Upper lobe of left lung (tissue), 6 donors: ENCODE measurements at places on chromosomes 1 and 21.

GRCh38 chr1:214416858-214417257 is 134.5 kb downstream of the PTPN14 start:
- no peak for DNase-seq

GRCh38 chr1:207861442-207862177 is 49.3 kb downstream of the CD34 start:
- no peak for DNase-seq

GRCh38 chr21:18705971-18706370 is 302.4 kb upstream of the TMPRSS15 start:
- DNase-seq, result no peak

DNA sequence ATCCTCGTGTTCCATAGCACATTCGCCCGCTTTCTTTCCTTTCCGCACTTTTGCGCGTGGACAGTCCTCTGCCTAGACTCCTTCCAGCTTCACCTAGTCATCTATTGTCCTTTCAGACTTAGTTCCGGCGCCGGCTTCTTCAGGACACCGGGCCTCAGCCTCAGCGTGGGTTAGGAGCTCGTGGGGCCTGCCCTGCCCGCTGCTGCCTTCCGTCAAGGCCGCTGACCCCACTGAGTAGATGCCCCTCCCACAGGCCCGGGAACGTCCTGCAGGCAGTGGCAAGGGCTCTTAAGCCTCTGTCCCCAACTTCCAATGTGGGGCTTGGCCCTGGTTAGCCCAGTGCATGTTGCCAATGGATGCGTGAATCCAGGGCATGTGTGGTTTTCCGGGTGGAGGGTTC is 11.4 kb downstream of the DMRTB1 start:
- no peak for DNase-seq

DNA sequence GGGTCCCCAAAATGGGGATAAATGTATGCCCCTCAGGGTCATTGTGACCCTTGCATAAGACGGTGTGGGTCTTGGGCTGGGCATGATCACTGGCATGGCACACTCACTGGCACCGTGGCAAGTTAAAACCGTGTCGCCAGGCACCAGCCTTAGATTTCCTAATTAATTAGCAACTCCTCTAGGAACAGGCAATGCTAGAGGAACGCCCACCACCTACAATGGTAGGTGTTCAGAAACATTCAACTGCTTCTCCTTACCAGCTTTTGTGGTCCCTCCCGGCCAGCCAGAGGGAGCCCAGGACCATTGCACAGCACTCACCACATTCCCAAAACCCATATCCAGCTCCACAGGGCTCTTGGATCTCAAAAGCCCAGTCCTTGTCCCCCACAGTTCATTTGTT is 36.4 kb downstream of the EPHA2 start:
- DNase-seq, result no peak

DNA sequence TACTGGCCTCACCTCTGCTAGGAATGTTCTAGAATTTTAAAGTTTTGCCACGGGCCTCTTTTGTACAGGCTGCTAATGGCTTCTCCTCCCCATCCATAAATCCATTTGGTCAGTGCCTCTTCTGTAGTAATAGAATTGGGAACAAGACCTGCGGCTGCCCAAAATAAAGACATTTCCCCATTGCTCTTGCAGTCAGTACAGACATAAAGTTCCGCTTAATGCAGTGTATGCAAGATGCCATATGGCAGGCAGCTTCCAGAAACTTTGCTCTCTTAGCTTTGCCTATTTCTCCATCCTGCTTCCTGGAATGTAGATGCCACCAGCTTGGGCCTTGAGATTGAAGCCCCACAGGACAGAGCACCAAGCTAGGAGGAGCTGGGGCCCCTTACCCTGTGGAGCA is 3.7 kb upstream of the SLC2A5 start:
- no peak for DNase-seq

DNA sequence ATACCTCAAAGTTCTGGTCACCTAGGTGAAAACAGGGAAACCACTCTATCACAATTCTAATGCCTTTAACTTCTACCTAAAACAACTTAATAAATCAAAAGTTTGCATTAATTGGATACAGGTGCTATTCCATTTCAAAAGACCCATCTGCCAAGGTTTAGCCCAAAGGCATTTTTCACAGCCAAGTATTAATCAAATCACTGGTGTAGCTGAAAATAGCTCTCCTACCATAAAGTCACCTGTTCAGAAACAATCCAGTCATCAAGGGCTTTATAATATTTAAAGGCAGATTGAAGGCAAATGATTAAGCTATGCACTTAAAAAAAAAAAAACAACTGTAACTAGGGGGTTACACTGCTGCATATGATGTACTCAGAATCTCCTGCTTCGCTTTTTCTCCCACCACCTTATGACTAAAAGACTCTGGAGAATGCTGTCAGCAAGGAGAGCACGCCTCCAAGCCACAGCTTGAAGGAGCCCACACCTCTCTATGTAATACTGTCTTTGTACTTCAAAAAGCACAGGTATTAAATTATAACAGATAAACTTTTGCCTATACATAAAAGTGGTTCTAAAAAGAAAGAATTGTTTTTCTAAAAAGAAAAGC is 20.5 kb downstream of the KIAA0319L start:
- no peak for DNase-seq

DNA sequence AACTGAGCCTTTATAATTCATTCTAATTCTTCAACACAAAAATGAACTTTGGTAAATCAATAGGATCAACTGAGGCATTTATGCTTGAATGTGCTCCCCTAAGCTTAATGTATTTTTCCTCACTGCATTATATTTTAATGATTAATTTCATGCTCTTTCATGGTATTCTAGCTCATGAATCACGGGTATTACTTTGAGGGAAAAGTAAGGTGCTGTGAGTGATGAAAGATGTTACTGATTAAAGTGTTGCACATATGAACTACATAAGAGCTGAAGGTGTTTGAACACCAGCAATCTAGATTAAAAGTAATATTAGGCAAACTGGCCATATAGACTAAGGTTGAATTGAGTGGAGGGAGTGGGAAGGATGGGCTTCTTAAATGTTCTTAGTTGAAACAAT is 1.9 kb downstream of the DPYD start:
- no peak for DNase-seq

DNA sequence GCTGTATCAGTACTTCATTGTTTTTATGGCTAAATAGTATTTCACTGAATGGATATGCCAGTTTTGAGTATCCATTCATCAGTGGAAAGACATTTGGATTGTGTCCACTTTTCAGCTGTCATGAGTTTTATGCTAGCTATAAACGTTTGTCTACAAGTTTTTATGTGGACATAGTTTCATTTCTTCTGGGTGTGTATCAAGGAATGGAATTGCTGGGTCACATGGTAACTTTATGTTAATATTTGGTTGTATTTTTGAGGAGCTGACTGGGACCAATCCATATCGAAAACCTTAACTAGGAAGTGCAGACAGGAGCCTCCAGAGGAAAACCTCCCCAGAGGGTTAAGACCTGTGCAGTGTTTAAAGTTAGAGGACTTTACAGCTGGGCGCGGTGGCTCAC is 31.8 kb upstream of the DISC1 start:
- DNase-seq, result no peak

GRCh38 chr21:37682966-37683365 is 233.3 kb downstream of the KCNJ6 start:
- DNase-seq, result no peak

DNA sequence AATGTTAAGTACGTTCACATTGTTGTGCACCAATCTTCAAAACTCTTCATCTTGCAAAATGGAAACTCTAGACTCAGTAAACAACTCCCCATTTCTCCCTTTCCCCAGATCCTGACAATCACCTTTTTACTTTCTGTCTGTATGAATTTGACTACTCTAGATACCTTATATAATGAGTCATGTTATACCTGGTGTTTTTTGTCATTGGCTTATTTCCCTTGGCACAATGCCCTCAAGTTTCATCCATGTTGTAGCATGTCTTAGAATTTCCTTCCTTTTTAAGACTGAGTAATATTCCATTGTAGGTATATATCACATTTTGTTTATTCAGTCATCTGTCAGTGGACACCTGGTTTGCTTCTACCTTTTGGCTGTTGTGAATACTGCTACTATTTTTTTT is 399.5 kb downstream of the LMO4 start:
- no peak for DNase-seq

- no peak for DNase-seq
Measured at GRCh38 chr1:181971424-181971823, 90.1 kb downstream of the ZNF648 start.

- no peak for DNase-seq
Measured at GRCh38 chr1:67085326-67085725, 31.4 kb upstream of the SLC35D1 start.

- no peak for DNase-seq
Measured at GRCh38 chr1:222074317-222074716, 332.4 kb upstream of the DUSP10 start.

- no peak for DNase-seq
Measured at GRCh38 chr1:43779805-43780403, 72.6 kb downstream of the ST3GAL3 start.

DNA sequence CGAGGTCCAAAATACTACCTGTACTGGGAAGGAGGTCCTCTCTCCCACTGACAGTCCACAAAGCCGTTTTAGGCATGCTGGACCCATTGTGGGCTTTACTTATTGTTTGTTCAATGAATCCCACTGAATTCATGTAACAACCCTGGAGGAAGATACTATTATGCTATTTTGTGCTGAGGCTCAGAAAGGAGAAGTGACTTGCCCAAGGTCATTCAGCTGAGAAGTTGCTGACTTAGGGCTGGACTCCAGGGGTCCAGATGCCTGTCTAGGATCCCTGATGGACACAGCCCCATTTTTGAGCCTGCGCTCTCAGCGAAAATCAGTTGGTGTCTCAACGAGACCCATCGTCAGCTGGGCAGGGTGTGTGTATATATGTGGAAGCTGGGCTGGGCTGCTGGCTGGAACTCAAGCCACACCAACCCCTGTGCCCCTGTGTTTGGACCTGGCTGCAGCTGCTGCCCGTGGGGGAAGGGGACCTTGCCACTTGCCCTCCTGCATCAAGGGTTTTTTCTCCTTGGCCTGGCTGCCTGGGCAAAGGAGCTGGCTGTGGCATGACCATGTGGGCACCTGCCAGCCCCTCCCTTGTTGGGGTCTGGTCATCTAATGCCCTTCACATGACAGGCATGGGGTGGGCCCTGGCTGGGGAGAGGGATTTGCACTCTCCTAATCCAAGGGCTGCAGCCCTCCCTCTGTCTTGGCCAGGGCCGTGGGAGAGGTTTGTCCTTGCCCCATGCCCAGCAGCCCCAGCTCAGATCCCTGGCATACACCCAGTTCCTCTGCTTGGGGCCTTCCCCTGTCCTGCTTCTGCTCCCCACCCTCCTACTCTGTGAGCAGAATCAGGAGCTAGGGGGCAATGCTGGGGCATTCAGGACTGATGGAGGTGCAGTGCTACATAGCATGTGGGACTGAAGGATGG is 15.0 kb downstream of the KCNQ4 start:
- no peak for DNase-seq

DNA sequence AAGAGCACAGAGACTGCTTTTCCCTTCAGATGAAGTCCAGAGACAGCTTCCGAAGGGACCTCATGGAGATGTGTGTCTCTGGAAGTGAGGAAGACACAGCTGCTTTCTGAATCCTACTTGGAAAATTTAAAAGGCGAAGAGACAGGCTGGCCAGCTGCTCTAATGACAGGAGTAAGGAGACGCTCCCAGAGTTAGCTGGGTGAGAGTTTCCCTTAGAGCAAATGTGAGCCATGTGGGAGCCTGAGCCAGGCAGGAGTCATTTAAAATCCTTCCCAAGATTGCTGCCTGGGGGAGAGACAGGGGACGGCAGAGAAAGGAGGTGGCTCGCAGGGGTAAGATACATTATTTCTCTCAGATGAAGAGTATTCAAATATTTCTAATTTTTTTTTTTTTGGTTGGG is 53.1 kb downstream of the ZNF326 start:
- DNase-seq, result no peak

DNA sequence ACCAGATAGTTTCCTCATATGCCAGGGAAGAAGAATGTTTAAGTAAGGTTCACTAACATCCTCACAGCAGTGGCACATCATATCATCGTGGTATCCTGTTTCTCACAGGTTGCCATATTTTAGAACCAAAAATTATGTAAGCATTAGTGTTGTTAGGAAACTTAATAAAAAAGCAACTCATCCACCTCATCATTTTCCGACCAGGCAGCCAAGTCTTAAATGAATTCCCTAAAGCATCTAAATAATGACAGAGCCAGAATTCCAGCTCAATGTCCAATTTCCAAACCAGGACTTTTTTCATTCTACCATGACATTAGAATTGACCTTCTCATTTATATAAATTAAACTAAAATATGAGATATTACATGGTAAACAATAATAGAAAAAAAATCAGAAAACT is 272.7 kb downstream of the NTNG1 start:
- no peak for DNase-seq

DNA sequence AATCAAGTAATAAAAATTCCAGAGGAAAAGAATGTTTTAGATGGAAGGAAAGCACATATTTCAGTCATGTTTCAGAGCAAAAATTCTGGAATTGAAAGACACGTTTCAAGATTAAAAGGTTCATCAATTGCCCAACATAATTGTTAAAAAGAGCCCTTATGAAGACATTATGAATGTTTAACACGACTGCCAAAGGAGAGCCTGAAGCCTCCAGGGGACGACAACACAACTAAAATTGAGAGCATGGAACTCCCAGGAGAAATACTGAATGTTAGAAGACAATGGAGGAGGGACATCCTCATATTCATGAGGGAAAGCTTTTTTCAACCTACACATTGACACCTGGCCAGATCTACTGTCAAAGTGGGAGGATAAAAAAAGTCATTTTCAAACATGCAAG is 16.0 kb downstream of the OR2T11 start:
- no peak for DNase-seq

GRCh38 chr1:34865573-34865972 is 6.0 kb upstream of the SMIM12 start:
- no peak for DNase-seq

- no peak for DNase-seq
Measured at GRCh38 chr21:32494934-32495709, 82.6 kb downstream of the EVA1C start.

- DNase-seq, result peak; percentile 83
Measured at GRCh38 chr21:42652527-42653230, 742 bp upstream of the PDE9A start.

DNA sequence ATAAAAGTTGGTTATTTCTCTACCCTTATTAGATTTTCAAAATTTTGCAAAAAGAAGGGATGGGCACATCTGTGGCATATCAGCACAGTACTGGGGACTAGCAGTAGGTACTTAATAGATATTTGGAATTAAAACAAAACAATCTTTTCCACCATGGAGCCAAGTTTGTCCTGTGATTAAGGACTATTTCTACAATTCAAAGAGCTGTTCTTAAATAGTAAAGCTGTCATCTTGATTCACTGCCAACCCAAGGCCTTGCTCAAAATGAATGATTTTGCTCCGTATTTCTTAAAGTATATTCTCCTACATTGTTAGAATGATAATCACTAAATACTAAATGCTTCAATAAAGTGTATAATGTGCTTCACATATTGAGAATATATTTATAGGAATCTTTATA is 169.9 kb downstream of the S1PR1 start:
- no peak for DNase-seq

DNA sequence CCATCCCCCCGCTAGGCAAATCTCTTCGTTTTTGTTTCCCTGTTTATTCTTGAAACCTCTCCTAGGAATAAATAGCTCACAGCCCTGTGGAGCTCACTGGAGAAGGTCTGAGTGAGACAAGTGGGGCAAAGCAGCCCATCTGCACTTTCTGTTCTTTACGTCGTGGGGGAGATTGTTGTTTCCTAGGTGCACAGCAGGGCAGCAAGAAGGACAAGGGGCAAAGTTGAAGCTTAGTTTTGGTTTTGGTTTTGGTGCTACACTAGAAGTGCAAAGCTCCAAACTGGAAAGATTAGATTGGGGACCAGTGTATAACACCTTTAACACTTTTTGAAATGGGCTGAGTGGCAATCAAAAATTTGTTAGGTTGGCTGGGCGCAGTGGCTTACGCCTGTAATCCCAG is 76.6 kb downstream of the GPR88 start:
- DNase-seq, result no peak

GRCh38 chr1:226001963-226002666 is 3.0 kb upstream of the SDE2 start:
- peak; percentile 88 for DNase-seq
